ENCODE measurements at places on chromosomes 6 and 20.

DNA sequence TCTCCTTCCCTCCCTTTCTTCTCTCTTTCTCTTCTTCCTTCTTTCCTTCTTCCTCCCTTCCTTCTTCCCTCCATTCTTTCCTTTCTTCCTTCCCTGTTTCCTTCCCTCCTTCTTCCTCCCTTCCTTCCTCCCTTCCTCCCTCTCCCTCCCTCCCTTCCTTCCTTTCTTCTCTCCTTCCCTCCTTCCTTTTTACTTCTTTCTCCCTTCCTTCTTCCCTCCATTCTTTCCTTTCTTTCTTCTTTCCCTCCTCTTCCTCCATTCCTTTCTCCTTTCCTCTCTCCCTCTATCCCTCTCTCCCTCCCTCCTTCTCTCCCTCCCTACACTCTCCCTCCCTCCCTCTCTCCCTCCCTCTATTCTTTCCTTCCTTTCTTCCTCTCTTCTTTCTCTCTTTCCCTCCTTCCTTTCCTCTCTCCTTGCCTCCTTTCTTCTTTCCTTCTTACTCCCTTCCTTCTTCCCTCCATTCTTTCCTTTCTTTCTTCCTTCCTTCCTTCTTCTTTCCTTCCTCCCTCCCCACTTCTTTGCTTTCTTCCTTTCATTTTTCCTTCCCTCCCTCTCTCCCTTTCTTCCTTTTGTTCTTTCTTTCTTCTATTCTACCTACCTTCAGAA is 200.4 kb upstream of the SSTR4 start:
- DNase-seq: no peak

DNA sequence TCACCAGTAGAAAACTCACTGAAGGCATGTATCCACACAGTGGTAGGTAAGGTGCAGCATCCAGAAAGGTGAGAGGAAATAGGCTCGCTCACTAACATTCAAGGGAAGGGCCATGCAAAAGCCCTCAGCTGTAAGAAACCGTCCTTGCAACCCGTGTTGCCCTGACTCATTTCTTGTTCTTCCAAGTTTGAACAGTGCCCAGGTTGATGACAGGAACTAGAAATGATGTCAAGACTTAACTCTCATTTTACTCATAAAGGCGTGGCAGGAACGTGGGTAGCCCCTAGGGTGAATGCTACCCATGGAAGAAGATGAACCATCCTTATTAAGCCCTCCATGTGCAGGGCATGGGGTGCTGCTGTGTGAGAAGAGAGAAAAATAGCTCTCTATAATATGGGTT is 187.6 kb downstream of the CD83 start:
- DNase-seq: no peak

GRCh38 chr6:14713966-14714631 is 531.8 kb upstream of the JARID2 start:
- no peak for DNase-seq

DNA sequence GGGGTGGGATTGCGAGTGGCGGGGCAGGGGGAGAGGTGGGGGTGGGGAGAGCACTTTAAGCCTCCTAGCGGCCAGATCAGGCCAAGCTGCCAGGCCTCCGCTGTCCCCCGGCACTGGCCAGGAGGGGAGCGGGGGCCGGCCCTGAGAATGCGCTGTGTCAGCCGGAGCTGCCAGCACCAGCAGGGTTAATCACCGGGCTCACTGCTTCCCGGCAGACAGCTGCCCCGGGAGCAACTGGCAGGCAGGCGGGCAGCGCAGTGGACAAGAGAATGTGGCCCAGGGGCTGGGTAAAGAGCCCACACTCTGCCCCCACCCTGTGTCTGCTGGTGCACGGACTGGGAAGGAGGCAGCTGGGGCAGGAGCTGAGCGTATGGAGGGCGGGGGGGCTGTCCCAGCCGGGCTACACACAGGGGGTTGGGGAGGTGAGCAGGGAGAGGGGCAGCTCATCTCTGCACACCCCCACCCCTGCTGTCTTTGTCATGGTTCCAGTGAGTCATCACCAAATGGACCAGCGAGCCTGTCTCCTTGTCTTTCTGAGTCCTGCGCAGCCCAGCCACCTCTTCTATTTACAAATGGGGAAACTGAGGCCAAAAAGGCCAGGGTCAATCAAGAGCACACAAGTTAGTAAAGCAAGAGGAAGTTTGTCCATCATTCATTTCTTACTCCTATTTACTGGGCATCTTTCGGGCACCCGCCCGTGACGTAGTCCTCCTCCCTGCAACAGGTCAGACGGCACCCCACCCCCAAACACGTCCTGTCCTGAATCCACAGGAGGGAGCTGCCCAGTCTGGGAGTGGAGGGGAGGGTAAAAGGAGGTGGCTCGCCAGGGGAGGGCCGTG is 2.1 kb upstream of the LAMA5 start:
- DNase-seq: no peak

GRCh38 chr20:21396599-21397340 is 556 bp downstream of the NKX2-4 start:
- peak; percentile 15 for DNase-seq

DNA sequence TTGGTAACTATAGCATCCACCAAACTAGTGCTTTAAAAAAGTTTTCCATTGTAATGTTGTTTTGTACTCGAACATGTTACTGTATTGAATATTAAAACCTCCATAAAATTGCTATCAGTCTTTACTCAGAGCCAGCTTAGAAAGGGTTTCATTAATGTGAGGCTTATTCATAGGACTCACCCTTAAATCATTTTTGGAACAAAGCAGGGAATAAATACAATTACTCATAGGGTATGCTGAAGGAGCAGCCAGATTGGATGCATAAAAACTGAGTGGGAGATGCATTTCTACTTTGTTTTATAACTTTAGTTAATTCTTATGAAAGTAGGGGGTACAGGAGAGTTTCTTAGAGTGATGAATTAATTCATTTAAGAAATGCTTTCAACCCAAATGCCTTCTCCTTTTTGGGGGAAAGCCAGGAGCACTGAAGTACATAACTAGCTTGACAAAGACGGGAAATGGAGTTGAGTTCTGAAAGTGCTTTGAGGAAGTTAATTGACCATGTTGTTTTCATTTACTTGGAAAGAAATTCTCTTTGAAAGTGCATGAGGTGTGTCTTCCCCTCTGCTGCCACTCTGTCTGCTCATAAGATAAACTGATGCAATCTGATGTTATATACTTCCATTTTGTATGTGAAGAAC is 90.3 kb downstream of the RNF144B start:
- peak; percentile 51 for DNase-seq

GRCh38 chr6:161319231-161319630 is 45.4 kb upstream of the AGPAT4 start:
- no peak for DNase-seq

DNA sequence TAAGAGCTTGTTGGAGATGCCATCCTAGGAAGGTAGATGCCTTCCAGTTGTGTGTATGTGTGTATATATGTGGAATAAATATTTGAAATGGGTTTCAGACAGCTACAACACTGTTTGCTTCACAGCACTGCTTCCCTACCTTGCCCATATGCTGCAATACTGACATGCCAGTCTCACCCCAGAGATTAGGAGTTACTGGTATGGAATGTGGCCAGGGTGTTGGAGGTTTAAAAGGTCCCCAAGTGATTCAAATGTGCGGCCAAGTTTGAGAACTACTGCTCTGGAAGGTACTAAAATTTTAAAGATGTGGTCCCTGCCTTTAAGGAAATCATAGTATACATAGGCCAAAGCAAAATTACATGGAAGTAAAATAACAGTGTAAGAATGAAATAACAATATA is 39.5 kb downstream of the BCKDHB start:
- DNase-seq: no peak

- DNase-seq: no peak
Observed at GRCh38 chr20:62314711-62315302, 12.0 kb downstream of the ADRM1 start.

- no peak for DNase-seq
Observed at GRCh38 chr6:158207422-158207788, 39.3 kb downstream of the GTF2H5 start.

- no peak for DNase-seq
Observed at GRCh38 chr6:159838020-159838744, 38.1 kb downstream of the PNLDC1 start.

- DNase-seq: no peak
Observed at GRCh38 chr6:144148886-144149285, 1.4 kb upstream of the STX11 start.

DNA sequence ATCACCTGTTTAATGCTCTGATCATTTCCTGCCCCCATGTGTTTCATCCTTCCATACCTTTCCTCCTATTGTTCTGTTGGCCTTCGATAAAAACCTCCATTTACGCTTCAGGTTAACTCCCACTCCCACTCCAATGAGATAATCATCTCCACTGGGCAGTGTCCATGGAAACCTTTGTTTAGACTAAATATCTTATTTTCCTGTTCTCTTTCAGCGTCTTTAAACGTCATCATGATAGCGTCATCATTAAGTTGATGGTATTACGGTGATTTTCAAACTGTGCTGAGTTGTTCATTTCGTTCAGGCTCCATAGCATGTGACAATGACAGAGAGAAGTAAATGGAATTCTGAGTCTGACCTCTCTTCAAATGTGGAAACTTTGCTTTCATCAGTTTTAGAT is 970.5 kb upstream of the SLC35B3 start:
- no peak for DNase-seq

DNA sequence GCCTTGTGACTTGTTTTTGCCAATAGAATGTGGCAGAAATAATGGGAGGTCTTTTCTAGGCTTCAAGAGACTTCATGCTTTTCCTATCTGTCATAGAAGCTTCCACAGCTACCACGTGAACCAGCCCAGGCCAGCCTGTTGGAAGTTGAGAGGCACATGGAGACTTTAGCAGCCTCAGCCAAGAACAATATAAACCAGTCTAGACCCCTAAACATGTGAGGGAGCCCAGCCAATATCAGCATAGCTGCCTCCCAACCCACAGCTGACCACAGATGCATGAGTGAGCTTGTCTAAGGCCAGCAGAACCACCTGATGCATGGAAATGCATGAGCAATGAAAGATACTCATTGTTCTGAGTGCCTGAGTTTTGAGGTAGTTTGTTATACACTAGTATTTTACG is 540.7 kb upstream of the BTBD3 start:
- DNase-seq: no peak

DNA sequence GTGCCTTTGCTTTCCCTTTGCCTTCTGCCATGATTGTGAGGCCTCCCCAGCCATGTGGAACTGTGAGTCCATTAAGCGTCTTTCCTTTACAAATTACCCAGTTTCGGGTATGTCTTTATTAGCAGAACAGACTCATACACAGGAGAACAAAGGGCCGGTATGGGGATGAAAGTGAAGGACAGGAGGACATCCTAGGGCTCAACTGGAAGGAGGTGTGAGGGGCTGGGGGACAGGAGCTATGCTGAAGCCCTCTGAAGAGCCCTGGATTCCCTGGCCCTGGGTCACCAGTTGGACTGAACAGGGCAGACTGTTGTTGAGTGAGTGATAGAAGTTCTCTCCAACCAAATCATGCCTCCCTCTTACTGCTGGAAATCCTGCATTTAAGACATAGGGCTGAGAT is 105.8 kb downstream of the SCML4 start:
- DNase-seq: no peak

DNA sequence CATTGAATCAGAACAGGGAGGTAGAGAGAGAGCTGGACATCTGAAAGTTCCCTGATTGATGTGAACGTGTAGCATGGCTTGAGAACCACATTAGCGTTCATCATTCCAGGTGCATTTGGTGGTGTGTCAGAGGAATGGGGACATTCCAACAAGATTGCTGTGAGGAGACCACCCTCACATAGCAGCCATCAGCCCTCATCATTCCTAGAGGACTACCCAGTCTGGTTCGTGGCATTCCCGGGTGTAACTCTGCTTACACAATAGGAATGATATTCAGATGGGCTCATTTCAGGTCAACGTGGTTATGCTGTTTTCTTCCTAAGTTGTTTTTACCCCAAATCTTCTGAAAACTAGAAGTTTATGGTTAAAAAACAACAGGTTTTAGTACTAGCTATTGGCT is 62.2 kb upstream of the KLHL31 start:
- DNase-seq: no peak

DNA sequence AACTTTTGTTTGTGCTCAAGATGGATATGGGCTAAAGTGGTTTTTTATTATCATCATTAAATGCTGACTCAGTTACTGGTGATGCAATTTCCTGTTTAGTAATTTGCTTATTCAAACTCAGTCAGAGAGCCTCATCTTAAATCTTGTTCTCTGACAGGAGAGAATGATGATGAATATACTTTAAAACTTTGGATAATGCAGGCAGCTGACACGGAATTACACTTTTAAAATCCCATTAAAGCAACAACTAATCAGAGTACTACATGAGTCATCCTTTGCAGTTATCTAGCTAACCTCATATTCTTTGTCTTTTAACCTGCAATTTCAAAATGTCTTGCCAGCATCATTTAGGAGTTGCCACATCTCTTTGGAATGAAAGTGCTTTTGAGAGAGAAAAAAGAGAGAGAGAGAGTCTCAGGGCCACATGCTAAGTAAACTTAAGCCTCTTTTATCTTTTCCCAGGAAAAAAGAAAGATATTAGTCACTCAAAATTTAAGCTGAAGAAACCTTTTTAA is 9.2 kb upstream of the C6orf141 start:
- DNase-seq: no peak

DNA sequence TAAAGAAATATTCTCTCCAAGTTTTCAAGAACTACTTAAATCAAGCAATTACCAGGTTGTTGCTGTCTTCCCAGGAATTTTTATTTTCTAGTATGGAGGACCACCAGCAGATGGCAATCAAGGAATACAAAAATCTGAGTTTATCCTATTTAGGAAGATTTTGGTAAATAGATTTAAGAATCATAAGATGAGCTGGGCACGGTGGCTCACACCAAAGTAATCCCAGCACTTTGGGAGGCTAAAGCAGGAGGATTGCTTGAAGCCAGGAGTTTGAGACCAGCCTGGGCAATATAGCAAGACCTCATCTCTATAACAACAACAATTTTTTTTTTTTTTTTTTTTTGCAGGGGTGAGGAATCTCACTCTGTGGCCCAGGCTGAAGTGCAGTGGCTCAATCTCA is 19.3 kb upstream of the SEC63 start:
- DNase-seq: no peak

- no peak for DNase-seq
Observed at GRCh38 chr6:110653381-110653780, 161.9 kb downstream of the CDK19 start.

DNA sequence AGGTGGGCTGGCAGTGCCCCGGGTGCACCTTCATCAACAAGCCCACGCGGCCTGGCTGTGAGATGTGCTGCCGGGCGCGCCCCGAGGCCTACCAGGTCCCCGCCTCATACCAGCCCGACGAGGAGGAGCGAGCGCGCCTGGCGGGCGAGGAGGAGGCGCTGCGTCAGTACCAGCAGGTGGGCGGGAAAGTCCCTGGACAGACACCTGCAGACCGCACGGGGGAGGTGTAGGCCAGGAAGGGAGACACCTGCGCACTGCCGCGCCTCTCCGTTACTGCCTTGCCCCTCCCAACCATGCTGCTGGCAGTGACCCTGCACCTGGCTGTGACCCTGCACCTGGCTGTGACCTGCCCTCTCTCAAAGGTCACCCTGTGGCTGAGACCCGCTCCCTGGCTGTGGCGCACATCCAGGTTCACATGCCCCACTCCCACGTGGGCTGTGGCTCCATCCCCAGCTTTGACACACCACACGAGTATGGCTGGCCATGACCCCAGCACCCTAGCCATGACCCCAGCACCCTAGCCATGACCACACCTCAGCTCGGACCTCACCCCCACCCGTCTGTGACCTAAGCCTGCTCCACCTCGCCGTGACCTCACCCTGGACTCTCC is 11.6 kb downstream of the RBCK1 start:
- peak; percentile 36 for DNase-seq

- DNase-seq: no peak
Observed at GRCh38 chr6:155493026-155493693, 37.5 kb upstream of the NOX3 start.

GRCh38 chr6:36368421-36368820 is 19.0 kb downstream of the ETV7 start:
- no peak for DNase-seq

Data from germinal center (tissue), 1 donor.